NCI-H774 (cell line): ENCODE measurements at places on chromosomes 12 and 14.
A peak's percentile ranks its signal among the peaks of the same experiment; 100 is the strongest.

GRCh38 chr12:92147491-92147890 is 1.8 kb upstream of the BTG1 start:
- DNase-seq = no peak

- DNase-seq = no peak
Observed at GRCh38 chr14:63863004-63863403, 10.2 kb downstream of the SYNE2 start.

DNA sequence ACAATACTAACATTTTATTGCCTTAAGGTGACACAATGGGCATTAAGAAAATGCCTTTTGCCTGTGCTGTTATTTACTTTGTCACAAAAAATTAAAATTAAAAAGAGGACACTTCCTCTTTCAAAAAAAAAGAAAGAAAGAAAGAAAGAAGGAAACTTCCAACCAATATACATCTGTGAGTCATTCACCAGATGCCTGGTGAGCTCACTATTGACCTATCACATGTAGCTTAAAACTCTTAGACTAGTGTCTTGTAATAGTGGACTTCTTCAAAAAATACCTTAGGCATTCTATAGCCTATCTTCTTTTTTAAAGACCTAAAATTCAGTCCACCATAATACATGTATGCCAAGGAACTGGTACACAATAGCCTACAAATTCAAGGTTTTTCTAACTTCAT is 4.9 kb upstream of the SOX5 start:
- no peak for DNase-seq

DNA sequence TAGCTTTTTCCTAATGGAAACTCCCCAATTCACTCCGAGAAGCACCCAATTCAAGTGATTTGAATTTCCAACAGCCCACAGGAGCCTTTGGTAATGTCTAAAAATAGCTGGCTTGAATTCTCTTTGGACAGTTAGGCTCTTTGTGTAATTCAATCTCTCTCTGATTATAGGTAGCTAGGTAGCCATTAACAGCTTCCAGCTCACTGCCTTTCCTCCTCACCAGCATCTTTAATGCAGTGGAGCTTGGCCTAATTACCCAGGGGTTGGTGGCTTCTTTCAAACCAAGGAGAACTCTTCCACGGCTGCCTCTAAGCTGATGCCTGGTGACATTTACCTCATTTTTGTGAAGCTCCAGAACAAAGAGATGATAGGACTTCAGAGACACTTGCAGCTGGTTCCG is 86.4 kb downstream of the WSCD2 start:
- DNase-seq = no peak

DNA sequence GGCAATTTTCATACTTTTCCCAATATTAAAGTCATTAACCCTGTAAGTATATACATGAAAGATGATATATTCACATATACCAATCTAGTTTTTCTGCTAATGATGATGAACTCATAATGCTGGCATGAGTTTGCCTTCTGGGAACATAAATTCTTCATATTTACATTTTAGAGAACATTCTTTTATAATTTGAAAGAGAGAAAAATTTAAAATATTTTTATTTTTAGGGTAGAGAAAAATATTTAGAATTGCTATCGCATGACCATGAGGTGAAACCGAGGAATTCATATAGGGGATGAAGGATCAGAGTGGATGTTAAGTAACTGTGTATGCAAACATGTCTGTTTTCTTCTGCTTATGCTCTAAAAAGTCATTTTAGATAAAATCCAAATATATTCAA is 825.3 kb upstream of the FLRT2 start:
- DNase-seq = no peak

DNA sequence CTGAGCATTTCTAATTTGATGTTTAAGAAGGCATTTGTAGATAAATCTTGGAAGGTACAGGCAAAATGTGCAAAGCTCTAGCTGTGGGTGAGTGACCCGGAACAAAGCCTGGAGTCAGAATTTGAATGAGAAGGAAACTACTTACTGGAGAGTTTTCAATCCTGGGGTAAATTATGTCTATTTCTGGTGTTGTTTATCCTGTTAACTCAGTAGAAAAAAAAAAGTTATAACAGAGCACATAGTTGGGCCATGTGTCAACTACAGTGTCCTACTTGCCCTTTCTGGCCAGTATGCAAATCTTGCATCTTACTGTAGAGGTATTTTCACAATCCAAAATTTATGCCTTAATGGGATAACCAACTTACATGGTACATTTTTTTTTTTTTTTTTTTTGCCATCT is 182.3 kb downstream of the SYNE2 start:
- DNase-seq = no peak

DNA sequence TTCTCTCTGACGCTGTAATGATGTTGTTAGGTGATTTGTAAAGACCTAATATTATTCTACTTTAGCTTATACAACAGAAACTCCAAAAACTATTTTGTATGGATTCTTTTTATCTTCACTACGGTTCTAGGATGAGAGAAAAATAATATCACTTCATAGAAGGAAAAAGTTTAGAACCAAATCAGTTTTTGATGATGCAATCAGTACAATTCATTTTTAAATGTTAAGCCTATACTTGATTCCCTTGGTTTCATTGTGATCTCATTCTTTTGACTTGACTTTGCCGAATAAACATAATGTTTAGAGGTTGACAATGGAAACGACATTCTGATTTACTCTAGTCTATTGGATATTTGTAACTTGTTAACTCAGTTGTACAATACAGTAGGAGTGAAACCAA is 24.6 kb upstream of the ERGIC2 start:
- no peak for DNase-seq

DNA sequence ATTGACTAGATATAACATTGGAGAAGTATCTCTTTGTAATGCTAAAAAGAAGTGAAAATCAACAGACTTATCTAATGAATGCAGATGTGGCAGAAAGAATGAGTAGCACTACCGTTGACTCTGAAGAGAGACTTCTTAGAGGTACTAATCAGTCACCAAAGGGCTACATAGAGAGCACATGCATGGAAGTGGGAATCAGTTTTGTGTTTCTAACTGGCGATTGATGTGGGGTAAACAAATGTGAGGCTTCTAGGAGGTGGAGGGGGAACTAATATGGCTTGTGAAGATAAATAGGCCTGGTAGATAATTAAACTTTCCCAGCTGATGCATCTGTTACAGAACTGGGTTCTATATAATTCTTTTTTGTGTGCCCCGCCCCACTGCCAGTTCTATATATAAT is 10.5 kb downstream of the COCH start:
- no peak for DNase-seq

GRCh38 chr14:95406756-95407277 is 87.1 kb upstream of the CLMN start:
- no peak for DNase-seq

DNA sequence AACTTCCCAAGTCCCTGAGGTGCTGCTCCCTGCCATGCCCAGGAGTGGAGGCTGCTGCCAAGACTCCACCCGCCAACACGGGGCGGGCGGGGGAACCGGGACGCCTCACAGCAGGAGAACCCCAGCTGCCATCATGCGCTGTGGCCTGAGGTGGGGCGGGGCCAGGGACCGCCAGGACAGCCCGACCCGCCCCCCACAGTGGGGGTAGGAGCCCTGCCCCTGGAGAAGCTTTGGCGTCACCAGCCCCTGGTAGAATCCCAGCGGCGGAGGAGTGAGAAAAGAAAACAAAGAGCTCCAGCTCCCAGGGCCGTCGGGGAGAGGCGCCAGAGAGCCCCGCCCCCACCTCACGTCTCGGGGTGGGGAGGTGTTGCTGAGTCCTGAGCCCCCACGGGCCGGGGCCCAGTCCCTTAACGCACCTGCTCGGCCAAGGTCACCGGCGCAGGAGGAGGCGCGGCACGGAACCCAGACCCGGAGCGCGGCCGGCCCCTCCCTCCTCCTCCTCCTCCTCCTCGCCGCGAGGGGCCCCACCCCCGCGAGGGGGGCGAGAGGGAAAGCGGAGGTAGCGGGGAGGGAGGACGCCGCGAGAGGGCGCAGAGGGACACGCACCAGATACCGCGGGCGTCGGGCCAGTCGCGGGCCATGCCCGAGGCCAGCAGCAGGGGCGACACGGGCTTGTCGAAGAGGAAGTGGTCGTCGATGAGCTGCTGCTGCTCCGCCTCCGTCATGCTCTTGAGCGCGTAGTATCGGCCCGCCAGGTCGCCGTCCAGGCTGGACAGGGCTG is 1.8 kb downstream of the CKB start:
- peak; percentile 70 for DNase-seq

DNA sequence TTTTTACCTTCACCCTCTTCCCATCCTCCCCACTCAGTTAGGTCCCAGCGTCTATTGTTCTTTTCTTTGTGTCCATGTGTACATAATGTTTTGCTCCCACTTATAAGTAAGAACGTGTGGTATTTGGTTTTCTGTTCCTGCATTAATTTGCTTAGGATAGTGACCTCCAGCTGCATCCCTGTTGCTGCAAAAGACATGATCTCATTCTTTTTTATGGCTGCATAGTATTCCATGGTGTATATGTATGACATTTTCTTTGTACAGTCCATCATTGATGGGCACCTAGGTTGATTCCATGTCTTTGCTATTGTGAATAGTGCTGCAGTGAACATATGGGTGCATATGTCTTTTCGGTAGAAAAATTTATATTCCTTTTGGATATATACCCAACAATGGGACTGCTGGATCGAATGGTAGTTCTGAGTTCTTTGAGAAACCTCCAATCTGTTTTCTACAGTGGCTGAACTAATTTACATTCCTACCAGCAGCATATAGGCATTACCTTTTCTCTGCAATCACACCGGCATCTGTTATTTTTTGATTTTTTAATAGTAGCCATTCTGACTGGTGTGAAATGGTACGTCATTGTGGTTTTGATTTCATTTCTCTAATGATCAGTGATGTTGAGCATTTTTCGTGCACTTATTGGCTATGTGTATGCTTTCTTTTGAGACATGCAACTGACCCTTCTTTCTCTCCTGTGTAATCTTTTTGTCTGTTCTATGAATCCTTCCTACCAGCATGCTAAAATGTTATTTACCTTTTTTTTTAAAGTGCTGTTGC is 279.7 kb upstream of the AMIGO2 start:
- DNase-seq = no peak

- DNase-seq = no peak
Observed at GRCh38 chr14:96274543-96274942, 18.5 kb downstream of the BDKRB1 start.

GRCh38 chr12:115870510-115870909 is 407.0 kb downstream of the MED13L start:
- DNase-seq = no peak

DNA sequence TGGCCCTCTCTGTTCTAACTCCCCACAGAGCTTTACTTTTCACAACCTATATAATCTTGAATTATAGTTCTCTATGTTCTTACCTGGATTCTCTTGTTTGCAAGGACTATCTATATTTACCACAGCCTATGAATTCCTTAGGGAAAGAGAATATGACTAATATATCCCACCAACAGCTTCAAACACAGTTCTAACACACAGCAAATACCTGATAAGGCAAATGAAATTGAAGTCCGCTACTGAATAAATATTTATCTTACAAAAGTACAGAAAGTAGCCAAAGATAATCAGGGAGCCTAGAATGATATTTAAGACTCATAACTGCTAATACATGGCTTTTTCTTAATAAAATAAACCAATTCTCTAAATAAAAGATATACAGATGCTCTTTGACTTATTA is 165.1 kb downstream of the C12orf42 start:
- no peak for DNase-seq

DNA sequence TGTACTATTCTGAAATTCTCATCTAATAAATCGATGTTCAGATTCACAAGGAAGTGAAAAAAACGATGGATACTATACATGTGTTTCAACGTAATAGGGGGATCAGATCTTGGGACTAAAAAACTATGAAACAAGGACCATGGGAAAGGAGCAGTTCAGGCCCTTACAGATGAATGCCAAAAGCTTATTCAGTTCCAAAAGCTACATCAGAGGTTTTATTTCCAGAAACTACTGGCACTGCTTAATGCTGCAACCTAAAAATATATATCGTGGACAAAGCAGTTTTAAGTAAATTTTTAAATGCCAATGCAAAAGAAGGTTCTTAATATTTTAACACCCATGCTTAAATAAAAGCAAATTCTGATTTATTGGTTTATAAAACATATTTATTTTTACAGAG is 38.5 kb downstream of the LRIG3 start:
- no peak for DNase-seq

GRCh38 chr12:27652174-27652763 is 44.0 kb upstream of the REP15 start:
- peak; percentile 71 for DNase-seq

GRCh38 chr12:49244176-49244575 is 20.7 kb upstream of the TUBA1C start:
- no peak for DNase-seq

- peak; percentile 90 for DNase-seq
Observed at GRCh38 chr12:21483531-21483930, 17.9 kb downstream of the RECQL start.

- DNase-seq = no peak
Observed at GRCh38 chr14:87286191-87286590, 706.8 kb downstream of the GALC start.

DNA sequence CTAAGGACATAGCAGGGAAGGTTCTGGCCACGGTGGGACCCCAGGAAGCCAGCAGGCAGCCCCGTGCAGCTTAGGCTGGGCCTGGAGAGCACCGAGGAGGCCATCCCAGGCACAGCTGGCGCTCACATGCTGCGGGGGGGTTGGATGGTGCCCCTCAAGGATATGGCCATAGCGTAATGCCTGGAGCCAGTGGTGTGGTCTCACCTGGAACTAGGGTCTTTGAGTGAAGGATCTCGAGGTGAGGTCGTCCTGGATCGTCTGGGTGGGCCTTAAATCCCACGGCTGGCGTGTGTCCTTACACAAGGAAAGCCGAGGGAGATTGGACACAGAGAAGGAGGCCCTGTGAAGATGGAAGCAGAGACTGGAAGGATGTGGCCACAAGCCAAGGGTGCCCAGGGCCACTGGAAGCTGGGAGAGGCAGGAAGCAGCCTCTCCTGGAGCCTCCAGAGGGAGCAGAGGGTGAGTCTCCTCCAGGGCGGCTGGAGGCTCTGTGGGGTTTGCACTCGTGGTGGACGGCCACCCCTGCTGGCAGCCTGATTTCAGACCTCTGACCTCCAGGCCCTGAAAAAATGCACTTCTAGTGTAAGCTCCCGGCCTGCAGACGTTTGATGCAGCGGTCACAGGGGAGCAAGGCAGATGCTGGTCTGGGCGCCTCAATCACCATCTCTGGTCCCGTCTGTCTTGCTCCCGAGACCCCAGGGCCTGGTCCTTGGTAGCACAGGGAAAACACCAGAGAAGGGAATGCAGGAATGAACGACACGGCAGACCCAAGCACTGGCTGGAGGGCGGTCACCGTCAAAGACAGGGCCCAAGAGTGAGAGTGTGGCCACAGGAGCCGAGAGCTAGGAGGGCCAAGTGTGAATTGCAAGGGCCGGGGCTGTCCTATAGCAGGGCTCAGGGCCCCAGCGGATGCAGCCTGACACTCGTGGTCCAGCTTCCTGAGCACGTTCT is 218.6 kb downstream of the KIF26A start:
- DNase-seq = no peak
